Activated naive CD8-positive, alpha-beta T cell treated with anti-CD3 and anti-CD28 coated beads, Interleukin-2, amount 50 U/mL, for 16 hours (primary cell): ENCODE measurements at places on chromosomes 1 and 21.
A peak's percentile ranks its signal among the peaks of the same experiment; 100 is the strongest.

DNA sequence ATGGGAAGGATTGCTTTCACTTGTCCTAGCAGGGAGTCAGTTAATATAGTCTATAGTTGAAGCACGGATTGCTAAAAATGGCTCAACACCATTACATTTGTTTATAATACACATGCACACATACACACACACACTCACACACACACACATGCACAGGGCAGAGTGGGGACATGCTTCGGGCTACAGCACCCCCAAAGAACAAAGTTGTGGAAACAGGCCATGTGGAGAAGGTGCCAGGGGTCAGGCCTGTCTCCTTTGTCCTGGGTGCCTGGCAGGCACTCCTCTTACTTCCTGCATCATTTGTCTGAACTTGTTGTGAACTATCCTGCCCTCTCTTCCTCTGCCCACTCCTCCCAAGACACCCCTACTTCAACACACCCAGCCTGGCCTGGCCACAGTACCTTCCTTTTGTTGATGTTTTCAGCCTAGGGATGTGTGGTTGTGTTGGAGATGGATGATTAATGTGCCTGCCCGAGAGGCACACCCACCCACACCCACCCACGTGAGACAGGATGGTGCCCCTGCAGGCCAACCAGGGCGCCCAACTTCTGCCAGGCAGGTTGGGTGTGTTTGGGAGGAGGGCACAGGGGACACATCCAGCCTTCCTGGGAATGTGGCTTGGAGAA, 17.5 kb downstream of the RASSF5 start:
- DNase-seq = no peak

DNA sequence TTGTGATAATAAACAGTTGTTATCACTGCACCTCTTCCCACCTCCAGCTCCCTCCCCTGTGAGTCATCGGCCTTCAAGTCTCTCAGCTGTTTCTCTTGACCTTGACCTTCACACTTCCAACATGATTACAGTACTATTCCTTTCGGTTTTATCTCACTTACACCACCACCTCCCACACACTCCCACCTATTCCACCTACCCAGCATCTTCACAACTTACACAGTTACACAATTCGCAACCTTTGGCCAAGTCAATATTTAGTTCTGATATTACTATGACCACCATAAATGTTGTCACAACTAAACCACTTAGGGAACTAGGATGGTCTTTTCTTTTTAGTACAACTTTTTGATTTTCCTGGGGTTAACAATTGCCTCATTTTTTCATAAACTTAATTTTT, 60.2 kb downstream of the RIPK4 start:
- DNase-seq = no peak

- no peak for DNase-seq
Observed at GRCh38 chr1:201891451-201892045, 2.9 kb downstream of the SHISA4 start.

DNA sequence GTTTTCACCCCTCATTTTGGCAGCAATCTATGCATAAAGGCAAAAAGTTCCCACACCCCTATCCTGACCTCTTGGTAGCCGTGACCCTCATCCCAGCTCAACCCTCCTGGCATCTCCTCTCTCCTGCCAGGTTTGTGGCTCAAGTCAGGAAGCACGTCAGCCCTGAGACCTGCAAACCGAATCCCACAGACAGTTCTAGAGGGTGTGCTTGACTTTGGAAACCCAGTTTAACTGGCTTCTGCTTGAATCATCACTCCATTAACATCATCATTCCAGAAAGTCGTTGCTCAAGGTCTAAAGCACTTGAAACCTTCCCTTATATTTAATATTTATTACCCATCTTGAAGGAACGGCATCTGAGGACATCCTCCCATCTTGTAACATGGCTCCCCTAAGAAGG, 133.4 kb upstream of the ERG start:
- DNase-seq = no peak

DNA sequence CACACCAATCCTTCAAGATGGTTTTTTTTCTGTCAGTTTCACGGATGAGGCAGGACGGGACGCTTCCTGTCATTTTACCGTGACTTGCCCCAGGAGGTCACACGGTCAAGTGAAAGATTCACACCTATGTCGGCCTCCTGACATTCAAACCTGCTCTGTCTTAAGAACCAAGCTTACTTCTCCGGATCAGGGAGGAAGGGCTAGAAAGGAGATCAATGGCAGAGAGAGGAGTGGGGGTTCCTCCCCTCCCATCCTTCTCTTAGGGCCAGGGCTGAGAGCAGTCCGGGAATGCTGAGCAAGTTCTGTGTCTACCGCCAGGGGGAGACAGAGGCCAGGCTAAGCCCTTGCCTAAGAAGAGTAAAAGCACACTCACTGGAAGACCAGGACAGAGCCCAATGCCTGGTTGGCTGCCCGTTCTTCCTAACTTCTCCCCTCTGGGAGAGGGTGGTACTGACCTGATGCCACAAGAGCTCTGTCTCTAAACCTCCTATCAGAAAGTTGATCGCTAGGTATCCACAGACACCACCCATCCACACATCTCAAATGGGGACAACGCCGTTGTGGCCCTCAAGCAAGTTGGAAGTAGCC, 1.1 kb upstream of the PPM1J start:
- DNase-seq = peak; percentile 61

- no peak for DNase-seq
Observed at GRCh38 chr1:231410036-231410612, 12.0 kb downstream of the EGLN1 start.

DNA sequence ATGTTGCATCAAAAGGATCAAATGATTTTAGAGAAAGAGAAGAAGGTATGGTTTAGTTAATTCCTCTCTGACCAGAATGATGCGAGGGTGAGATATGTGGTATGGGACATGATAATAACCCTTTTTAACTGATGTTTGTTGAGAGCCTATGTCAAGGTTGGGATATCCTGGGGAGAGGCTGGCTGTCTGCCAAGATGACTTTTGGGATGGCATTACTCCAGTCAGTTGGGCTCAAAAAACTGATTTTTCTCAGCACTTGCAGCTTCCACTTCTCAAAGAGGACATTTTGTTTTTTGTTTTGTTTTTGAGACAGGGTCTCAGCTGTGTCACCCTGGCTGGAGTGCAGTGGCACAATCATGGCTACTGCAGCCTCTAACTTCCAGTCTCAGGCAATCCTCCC, 17.7 kb upstream of the STX12 start:
- DNase-seq = no peak

- no peak for DNase-seq
Observed at GRCh38 chr1:20349561-20349960, 58.9 kb downstream of the VWA5B1 start.

DNA sequence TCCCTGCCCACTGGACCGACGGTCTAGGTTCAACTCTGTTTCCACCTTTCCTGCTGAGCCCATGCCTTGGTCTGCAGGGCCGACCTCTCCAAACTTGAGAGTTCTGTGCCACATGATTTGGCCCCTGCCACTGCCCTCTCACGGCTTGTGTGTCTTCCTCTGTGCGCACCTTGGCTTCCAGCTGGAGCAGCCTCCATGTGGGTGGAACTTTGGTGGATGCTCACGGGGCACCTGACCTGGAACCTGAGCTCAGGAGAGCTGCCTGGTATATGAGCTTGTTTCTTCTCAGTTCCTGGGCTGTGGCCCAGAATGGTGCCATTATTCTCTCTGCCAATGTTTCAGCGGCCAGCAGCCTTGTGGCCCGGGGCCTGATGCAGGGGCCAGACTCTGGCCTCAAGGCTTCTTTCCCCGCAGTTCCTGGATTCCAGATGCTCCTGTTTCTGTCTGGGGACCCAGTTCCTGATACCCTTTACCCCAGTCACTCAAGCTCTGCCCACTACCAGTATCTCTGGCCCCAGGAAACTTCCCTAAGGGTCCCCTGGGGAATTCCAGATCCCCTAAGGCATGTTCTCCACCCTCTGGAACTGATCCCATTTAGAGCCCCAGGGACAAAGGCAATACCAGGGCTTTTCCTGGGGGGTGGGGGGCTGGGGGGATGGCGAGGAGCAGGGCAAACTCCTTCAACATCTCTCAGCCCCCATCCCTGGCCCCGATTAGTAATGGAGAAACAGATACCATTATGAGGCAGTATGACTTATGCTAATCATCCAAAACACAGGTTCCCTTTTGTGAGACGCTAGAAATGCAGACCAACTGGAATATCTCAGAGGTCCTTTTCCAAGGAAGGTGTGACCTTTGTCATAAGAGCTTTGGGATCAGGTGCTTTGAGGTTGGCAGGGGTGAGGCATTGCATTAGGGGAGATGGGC, 11.1 kb downstream of the QSOX1 start:
- no peak for DNase-seq

GRCh38 chr1:160257411-160258015, 4.8 kb downstream of the DCAF8 start:
- no peak for DNase-seq

GRCh38 chr1:92486251-92487077, at the start of gene GFI1:
Gene GFI1 (minus strand): TSS chr1:92486925. CDS start chr1:92483487, 3,438 bp downstream.
- DNase-seq = peak; percentile 55

GRCh38 chr1:186213225-186213607, 161.8 kb downstream of the TPR start:
- no peak for DNase-seq

DNA sequence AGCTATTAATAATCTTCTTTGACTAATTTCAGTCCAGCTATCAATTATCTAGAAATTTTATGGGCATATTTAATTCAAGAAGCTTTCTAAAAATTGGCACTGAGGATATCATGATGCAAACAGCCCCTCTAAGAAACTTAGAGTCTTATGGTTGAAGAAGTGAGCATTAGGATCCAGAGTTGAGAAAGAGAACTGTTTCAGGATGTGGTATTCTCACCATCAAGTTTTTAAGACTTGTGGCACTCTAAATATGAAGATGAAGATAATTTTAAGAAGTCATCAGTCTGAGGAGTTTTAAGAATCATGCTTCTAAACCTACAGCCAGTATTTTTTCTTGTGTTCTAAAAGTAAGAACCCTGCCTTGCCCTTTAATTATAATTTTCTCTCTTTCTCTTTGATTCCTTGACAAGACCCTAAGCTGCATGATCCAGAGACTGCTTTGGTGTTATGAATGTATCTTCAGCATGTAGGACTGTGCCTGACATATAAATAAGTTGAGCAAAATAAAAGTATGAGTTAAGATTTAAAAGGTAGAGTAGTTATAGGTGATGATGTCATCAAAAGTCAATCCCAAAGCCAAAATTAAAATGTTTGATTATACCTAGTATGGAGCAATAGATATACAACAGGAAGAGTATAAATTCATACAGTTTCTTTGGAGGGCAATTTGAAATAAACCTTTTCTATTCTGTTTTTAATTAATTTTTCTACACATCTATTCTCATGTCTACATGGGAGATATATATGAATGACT, 39.1 kb downstream of the RPS6KC1 start:
- no peak for DNase-seq

DNA sequence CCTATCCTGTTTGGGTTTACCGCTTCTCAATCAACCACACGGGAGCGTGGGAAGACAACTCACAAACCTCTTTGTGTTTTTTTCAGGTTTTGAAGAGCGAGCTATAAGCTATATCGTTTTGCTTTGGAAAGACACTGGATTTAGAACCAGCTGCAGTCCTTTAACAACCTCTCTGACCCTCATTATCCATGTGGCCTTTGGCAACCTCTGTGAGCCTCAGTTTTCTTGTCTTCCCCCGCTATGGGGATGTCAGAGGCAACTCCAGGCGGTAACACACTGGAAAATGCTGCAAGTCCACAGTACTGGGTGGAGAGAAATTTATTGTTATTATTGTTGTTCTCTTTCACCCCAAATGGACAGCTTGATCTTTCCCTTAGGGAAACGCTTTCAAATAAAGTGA, 100.0 kb downstream of the ETS2 start:
- DNase-seq = no peak

DNA sequence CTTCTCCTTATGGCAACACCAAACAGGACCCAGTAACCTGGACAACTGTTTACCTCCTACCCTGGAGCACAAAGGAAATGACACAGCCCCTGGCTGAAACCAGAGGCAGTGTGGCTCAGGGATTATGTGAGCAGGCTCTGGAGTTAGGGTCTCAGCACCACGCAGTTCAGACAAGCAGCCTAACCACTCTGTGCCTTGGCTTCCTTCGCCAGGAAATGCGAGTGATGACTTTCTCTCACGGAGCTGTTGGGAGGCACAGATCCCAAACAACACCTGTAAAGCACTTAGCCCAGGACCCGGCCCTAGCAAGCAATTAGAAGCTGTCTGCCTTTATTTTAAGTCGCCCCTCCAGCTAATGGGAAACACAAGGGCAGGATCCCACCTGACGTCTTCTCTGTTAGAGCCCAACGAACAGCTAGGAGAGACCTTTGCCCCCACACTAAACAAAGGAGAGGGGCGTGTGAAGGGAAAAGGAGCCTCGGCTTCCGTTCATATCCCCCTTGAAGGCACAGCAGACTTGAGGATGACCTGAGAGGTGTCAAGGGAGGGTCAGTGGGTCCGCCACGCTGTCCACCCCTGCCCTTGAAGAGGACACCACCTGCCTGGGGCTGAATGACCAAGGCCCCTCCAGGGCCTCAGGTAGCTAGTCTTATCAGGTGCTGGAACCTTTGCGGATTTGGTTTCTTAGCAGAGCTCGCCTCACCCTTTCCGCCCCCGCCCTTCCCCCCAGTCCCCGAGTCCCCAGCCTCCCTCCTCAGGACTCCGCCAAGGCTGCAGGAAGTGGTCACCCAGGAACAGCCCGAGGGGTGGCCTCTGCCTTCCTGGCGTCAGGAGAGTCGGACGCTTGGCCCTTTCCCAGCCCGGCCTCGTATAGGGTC, 860 bp downstream of the TMEM63A start:
- DNase-seq = no peak

DNA sequence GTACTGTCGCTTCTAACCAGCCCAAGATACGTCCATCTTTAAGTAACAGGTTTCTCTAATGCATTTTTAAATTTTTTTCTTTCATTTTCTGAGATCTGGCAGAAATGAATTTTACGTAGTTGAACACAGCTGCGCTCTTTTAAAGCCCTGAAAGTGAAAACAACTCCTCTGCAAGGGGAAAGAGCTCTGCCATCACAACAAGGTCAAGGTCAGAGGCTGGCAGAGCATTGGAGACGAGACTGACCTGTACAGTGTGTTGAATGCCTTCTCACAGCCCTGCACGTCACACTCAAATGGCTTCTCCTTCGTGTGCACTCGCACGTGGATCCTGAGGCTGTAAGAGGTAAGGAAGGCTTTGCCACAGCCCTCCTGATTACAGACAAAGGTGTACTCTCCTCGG, 19.7 kb downstream of the MTF1 start:
- DNase-seq = no peak
